GM12891 (cell line): ENCODE measurements at places on chromosomes 2 and 18.

DNA sequence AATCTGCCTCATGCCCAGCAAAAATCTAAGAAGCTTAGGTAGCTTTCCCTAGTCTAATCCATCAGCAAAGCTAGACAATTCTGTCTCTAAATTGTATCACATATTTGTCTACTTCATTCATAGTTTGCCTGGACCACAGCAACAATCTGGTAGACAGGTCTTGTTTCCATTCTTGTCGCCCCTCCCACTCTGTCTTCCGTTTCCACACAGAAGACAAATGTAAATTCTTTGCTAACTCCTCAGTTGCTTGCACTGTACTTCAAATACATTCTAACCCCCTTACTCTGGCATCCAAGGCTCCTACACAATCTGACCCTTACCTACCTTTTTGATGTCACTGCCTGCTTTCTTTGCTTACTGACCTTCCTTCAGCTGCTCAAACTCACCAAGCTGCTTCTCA lies 40.1 kb downstream of the THUMPD2 start:
- no peak for DNase-seq

DNA sequence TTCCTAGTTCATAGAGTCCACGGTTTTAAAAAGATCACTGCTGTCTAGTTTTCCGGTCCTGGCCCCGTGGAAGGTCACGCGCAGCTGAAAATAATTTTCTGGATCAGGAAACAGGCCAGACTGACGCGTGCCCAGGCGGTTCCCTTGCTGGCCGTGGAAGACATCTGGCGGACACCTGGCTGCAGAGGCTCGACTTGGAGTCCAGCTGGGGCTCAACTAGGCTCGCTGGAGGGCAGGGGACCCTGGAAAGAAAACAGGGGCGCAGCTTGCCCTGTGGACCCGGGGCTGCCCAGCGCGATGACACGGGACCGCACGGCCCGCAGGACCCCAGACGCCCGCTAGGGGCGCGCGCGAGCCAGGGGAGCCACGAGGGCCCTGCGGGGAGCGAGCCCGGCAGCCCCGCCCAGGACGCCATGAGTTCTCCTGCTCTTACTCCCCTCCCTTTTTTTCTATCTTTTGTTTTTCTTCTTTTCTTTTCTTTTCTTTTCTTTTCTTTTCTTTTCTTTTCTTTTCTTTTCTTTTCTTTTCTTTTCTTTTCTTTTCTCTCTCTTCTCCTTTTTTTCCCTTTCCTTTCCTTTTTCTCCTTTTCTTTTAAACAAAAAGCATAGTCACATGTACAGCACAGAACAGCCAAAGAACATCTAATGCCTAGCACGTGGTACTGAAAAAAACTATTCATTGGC lies 43.2 kb upstream of the UBE2F start:
- peak; percentile 96 for DNase-seq

- no peak for DNase-seq
These were observed 672.9 kb upstream of the ACVR2A start for GRCh38 chr2:147171941-147172340.

DNA sequence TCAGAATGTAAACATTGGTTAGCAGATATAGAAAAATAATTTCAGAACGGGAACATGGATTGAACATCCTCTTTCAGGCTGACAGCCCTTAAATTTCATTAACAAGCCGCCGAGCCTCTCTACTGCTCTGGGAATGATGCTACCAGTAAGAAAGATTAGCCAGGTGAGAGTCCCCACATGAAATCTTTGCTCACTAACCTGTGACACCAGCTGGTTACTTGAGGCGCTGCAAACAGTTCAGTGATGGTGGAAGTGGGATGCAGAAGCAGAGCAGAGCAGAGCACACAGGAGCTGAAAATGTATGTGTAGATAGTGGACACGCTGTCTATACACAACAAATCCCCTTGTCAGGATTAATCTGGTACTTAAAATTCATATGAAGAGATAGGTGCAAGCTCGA lies 721.1 kb downstream of the DPP10 start:
- no peak for DNase-seq

- no peak for DNase-seq
These were observed 29.7 kb upstream of the CYTIP start for GRCh38 chr2:157473581-157473980.

- no peak for DNase-seq
These were observed 133.7 kb downstream of the SH3BP4 start for GRCh38 chr2:235085476-235085875.

GRCh38 chr2:91748902-91749301 lies 3057.4 kb downstream of the RPIA start:
- DNase-seq, result no peak

DNA sequence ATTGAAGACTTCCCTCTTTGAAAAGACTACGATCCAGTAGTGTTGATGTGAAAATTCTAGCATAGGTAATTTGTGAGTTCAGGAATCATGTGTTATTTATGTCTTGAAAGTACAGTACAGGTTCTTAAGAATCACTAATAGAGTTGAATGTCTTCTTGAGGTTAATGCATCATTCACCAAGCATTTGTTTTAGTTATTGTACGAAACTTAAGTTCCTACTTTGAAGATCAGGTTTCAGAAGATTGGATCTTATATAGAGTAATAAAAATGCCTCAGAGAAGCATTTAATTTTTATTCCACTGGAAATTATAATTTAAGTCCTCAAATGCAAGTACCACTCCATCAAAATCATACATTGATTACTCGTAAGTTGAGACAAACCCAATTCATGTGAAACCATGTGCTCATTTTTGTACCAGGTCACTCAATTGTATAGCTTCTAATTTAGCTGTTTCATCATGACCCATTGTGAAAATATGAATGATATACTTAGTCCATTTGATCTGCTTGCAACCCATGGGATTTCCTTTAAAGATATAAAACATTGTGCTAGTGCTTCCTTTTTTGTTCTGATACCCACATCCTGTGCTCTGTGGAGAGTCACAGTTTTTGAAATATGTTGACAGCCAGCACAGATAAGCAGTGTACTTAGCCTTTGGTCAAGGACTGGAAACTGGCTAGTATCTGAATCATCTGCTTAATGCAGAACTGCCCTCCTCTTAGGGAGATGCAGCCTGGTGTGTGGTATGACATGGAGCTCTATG lies 22.5 kb upstream of the RAB27B start:
- no peak for DNase-seq

DNA sequence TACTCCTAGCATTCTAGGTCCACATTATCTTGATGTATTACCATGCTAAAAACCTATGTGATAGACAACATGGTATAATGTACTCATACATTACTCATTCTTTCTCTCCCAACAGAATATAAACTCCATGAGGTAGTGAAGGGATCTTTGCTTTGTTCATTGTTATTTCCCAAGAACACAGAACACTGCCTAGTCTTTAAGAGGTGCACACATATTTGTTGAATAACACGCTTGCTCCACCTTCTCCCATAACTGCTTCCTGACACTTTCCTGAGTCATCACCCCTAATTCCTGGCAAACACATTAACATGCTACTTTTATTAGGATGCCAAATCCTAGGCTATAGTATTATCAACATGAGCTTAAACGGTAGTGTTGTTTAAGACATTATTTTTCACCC lies 41.3 kb downstream of the REV1 start:
- no peak for DNase-seq

GRCh38 chr2:44642123-44642857 lies 280.5 kb downstream of the CAMKMT start:
- no peak for DNase-seq

DNA sequence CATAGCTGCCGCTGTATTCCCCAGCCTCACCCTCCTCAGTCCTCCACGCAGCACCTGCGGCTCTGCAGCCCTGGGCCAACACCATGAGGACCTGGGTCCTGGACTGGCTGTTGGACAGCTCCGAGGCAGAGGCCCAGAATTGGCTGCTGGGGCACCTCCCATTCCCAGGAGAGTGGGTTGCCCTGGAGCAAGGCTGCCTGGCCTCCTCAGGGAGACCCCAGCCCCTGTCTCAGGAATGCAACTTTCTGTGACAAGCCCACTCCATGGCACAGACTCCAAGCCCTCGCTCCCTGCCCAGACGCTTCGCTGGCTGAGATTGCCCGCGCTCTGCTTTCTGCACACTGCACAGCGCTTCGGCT lies 33.0 kb downstream of the CYP26B1 start:
- no peak for DNase-seq

DNA sequence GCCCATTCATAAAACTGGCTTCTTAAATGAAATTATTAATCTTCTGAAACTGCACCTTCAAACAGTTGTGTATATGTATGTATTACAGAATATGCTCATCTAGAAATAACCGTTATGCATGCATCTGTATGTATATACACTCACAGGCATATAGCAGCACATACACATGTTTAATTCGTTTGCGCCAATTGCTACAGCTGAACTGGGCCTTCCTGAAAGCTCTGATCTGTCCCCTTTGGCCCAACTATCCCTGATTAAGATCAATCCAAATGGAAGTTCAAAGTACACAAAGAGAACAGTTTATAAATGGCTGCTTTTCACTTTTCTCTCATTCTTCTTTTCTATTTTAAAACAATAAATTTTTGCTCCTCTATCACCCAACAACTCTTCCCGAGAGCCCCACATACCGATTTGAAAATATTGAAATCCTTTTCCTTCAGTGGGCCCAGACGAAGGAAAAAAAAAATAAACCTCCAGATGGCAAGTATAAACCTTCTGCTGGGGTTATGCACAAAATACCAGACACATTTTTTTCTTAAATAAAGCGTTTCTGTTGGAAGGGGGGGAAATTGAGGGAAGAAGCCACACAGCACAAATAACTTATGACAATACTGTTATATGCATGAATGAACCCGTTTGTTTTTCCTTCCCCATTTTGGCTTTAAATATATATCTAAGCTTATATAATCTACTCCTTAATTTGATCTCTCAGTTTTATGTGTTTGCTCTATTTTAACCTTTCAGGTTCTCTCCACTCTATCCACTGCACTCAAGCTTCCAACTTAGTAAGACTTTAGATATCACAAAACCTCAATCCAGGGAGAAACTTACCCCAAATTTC lies 267.3 kb downstream of the TCF4 start:
- DNase-seq, result no peak

DNA sequence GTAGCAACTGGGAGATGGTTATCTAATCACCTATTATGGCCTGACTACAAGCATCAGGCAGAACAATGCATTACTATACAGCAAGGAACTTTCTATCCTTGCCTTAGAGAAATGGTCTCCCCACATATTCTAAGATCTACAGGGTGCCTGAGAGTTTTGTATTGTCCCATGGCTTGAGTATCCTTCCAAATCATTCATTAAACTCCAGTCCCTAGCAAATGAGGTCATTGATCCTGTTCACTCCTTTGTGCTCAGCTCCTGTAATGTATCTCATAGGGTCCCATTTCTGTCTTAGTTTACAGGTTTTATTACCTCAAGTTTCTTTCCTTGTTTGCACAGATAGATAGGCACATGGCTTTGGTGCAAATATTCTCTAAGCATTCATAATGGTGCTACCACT lies 9.0 kb downstream of the HNMT start:
- no peak for DNase-seq

DNA sequence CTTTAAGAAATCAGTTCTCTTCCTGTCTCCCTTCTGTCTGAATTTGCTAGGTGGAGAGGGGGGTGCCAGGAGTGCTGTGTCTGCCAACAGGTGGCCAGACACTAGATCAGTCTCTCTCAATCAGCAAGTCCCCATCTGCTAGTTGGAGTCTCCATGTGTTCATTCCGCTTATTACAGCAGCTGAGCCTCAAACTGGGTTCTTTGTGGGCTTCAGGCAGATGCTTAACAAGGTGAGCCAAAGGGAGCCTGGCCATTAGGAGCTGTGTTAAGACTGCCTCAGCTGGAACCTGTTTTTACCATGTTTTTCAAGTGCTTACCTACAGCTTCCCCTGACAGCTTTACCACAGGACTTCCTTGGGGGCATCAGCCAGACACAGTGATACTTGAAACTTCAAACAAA lies 401.9 kb downstream of the LRP1B start:
- DNase-seq, result no peak
